ENCODE measurements at places on chromosomes 3 and 15.

GRCh38 chr15:30984118-30984517 is 7.3 kb downstream of the MTMR10 start:
- DNase-seq, result no peak

GRCh38 chr3:172613845-172614244 is 90.6 kb upstream of the TNFSF10 start:
- no peak for DNase-seq

DNA sequence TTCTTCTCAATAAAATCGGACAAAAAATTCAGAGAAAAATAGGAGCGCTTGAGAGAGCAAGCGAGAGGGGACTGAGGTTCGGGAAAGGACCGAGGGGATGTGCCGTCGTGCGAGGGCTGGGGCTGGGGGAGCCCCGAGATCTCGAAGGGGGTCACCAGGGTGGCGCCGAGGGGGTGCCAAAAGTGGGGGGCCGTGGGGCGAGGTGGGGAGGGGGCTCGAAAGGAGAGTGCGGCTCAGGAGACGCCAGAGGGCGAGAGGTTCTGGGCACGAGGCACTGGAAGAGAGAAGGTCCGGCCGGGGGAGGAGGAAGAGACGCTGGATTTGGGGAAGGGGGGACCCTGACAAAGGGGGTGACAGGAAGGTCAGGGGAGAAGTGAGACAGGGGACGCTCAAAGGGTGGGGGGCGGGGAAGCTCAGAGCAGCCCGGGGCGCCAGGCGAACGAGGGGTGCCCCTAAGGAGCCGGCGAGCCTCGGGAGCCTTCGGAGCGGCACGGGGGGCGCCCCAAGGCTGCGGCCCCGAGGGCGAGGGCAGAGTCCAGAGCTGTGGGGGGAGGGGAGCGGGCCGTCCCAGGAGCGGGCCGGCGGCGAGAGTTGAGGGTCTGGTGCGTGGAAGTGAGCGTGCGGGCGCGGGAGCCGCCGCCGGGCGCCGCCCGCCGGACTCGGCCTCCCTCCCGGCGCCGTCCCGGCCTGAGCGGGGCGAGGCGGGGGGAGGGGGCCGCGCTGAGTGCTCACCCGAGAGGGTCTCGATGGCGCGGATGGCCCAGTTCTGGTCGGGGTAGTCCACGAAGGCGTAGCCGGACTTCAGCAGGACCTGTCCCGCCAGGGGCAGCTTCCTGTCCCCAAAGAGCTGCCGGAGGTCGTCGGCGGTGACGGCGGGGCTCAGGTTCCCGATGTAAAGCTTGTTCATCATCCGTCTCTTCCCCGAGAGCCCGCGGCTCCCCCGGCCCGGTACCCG is 514 bp downstream of the IGF2BP2 start:
- no peak for DNase-seq

GRCh38 chr3:76643623-76644304 is 396.1 kb upstream of the ROBO2 start:
- no peak for DNase-seq

DNA sequence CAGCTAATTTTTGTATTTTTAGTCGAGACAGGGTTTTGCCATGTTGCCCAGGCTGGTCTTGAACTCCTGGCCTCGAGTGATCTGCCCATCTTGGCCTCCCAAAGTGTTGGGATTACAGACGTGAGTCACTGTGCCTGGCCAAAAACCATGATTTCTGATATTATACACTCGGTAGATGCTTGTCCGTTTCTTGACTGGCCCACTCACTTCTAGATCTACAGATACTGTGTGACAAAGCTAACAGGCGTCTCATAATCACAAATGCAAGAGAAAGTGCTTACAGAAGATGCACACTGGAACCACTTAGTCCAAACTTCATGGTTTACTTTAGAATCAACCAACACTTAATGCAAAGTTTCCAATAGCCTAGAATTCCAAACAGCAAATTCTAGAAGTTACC is 8.4 kb downstream of the PROK2 start:
- DNase-seq, result no peak

DNA sequence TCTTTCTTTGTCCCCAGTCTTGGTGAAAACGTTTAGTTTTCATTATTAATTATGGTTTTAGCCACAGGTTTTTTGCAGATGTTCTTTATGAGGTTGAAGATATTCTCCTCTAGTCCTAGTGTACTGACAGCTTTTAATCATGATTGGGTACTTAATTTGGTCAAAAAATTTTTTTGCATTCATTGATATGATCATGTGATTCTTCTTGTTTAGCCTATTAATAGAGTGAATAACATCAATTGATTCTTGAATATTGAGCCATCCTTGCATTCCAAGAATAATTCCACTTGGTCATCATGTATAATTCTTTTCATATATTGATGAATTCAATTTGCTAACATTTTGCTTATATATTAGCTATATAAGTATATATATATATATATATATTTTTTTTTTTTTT is 46.1 kb downstream of the IL16 start:
- no peak for DNase-seq

DNA sequence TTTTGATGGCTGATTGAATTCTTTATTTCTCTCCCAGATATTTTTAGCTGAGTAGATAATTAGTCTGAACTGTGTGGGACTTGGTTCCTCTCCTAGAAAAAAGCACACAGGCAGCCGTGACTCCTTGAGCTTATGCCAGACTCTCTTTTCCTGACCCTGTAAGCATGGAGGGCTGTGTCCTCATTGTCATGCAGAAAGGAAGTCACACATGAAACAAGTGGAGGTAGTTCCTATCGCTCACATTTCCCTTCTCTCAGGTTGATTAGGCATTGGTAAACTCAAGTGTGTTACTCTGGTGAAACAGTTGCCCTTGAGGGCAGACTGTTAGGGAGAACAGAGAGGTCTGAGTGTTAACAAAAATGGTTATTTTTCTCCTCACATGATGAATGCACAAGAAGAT is 6.3 kb upstream of the RTP4 start:
- no peak for DNase-seq

DNA sequence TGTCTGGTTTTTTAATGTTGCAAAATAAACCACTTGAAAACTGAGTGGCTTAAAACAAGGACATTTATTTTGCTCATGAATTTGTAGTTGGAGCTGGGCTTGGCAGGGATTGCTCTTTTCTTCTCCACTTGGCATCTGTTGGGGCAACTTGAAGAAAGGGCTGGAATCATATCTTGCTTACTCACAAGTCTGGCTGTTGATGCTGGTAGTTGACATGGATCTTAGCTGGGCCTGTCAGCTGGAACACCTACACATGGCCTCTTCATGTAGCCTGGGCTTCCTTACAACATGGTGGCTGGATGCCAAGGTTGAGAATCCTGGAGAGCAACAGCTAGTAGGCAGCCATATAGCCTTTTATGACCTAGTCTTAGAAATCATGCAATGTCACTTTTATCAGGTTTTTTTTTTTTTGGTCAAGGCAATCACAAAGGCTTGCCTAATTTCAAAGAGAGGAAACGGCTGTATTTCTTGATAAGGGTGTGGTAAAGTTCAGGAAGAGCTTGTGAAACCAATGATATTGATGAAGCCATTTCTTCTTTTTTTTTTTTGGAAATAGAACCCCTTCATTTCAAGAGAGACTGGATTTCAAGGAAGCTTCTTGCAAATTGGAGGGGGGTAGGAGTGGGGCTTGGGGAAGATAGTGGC is 262.1 kb downstream of the IL20RB start:
- no peak for DNase-seq

GRCh38 chr15:48565560-48566482 is 79.7 kb downstream of the FBN1 start:
- DNase-seq, result no peak

DNA sequence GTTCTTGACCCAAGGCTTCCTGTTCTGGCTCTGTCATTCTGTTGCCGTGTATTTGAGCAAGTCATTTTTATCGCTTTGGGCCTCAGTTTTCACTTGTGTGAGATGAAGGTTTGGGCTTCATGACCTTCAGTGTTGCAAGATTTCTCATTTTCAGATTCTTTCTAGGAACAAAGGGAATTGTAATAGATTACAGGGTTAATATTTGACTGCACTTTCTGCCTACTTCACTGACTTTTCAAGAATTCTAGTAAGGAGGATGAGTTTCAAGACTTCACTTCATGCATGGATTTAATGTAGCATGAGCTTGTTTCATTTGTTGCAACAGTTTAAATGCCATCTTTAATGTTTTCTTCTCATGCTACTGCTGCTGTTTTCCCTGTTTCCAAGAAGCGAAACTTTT is 226.5 kb downstream of the NLGN1 start:
- no peak for DNase-seq

- DNase-seq, result no peak
These were observed 271.0 kb upstream of the TBL1XR1 start for GRCh38 chr3:177468331-177468730.

- DNase-seq, result no peak
These were observed 40.2 kb downstream of the GJD2 start for GRCh38 chr15:34714476-34715121.

GRCh38 chr3:70988111-70988510 is 595.4 kb downstream of the FOXP1 start:
- DNase-seq, result no peak

DNA sequence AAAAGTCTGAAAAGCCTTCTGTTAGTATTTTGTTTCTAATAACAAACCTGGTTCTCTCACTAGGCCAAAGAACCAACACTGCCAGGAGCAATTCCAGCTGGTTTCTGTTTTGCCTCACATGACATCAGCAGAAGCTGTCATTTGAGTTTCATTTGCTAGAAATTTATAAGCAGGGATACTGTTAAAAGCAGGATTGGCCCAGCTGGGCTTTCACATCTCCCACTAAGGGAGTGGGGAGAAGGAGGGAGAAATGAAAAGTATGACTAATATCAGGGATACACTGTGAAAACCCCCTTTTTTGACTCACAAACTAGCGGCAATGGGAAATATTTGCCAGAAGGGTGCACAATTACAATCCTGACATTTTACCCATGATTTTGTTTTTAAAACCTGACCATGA is 5.3 kb downstream of the CCDC80 start:
- no peak for DNase-seq

DNA sequence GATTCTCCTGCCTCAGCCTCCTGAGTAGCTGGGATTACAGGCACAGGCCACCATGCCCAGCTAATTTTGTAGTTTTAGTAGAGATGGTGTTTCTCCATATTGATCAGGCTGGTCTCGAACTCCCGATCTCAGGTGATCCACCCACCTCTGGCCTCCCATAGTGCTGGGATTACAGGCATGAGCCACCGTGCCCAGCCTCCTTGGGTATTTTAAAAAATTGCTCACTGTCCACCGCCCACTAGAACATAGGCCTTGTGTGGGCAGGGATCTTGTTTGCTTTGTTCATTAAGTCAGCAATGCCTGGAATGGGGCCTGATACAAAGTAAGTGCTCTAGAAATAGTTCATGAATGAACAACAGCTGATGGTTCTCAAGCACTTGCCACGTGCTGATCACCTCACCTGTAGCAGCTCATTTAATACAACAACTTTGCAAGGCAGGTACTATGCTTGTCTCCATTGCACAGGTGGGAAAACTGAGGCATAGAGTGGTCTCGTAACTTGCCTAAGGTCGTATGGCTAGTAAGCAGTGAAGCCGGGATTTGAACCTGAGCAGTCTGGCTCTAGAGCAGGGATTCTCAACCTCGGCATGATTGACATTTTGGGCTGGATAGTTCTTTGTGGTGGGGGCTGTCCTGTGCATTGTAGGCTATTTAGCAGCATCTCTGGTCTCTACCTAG is 12.7 kb upstream of the CTSH start:
- no peak for DNase-seq

DNA sequence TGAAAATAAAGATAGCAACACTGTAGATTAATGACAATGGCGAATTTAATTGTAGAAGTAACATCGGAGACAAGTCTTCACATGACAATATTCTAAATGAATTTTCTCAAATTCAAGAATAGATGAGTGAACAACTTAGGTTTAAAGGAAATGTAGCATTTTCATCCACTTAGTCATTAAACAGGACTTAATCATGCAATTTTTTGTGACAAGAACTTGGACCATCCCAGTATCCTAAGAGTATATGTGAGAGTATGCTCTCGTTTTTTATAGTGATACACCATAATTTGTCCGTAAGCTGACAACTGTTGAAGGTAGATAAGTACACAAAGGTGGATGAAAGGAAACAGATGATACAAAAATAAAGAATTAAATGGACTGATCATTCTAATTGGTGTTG is 81.5 kb downstream of the DLG1 start:
- no peak for DNase-seq

GRCh38 chr3:53103397-53104296 is 26.6 kb downstream of the RFT1 start:
- no peak for DNase-seq

- DNase-seq, result no peak
These were observed 5.9 kb upstream of the RTF1 start for GRCh38 chr15:41411031-41411430.

GRCh38 chr3:23820888-23821287 is 15.1 kb downstream of the UBE2E1 start:
- no peak for DNase-seq

- no peak for DNase-seq
These were observed 14.9 kb downstream of the SMAD3 start for GRCh38 chr15:67080118-67080899.

DNA sequence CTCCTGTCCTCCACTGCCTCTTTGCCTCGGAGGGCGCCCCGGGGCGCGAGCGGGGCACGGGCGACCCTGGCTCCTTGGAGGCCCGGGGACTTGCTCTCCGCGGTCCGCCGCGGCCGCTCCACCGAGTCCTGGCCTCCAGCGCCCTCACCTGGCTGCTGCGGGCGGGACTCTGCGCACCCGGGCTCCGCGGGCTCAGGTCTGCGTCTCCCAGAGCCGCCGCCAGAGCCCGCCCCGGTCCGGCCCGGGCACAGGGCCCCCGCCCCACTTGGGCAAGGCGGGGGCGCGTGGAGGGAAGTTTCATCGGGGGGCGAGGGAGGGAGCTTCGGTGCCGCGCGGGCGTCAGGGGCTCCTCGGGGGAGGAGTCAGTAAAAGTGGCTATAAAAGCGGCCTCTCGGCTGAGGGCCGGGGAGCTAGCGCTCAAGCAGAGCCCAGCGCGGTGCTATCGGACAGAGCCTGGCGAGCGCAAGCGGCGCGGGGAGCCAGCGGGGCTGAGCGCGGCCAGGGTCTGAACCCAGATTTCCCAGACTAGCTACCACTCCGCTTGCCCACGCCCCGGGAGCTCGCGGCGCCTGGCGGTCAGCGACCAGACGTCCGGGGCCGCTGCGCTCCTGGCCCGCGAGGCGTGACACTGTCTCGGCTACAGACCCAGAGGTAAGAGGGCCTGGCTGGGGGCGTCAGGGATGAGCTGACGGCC is at the start of gene CEMIP:
TSS of gene CEMIP (plus strand) at position 407 of the 694 bp plus-strand sequence. CDS start 94,510 bp downstream, outside the sequence.
- no peak for DNase-seq

GRCh38 chr3:133494469-133494868 is 79.0 kb upstream of the CDV3 start:
- no peak for DNase-seq

- DNase-seq, result no peak
These were observed 167.0 kb downstream of the ATP10A start for GRCh38 chr15:25695875-25696760.

DNA sequence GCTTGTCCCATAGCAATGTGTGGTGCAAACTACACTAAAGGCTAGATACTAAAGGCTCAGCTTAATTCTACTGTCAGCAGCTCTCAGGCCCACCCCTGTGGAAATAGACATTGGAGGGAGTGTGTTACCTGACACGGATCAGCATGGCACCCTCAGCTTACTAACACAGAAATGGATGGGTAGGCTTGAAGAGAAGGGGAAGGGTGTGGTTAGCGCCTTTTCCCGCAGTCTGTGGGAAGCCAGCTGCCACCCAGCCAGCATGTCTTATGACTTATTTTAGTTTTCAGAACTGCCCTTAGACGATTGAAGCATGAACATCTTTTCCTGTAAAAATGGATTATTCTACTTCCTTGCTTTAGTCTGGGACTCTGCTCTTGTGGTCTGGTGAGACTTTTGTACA is 25.8 kb upstream of the ADPGK start:
- no peak for DNase-seq

- DNase-seq, result no peak
These were observed 183.3 kb downstream of the LPP start for GRCh38 chr3:188337232-188337631.

GRCh38 chr3:172125963-172126457 is 86.6 kb downstream of the FNDC3B start:
- DNase-seq, result no peak

All from stimulated activated CD8-positive, alpha-beta memory T cell treated with anti-CD3 and anti-CD28 coated beads, Interleukin-2, amount 100 ng/mL, for 1 hour (primary cell).